ENCODE measurements at places on chromosomes 12 and 14. TPM values are rescaled to one million over a fixed set of nuclear protein-coding genes. Genes with fewer than 3 reads are reported as not detected.
A peak's percentile ranks its signal among the peaks of the same experiment; 100 is the strongest.

The ACOT6 gene
- total RNA-seq, result not detected

GRCh38 chr12:3359478-3359877 lies 131.5 kb upstream of the PRMT8 start:
- no peak for DNase-seq

DNA sequence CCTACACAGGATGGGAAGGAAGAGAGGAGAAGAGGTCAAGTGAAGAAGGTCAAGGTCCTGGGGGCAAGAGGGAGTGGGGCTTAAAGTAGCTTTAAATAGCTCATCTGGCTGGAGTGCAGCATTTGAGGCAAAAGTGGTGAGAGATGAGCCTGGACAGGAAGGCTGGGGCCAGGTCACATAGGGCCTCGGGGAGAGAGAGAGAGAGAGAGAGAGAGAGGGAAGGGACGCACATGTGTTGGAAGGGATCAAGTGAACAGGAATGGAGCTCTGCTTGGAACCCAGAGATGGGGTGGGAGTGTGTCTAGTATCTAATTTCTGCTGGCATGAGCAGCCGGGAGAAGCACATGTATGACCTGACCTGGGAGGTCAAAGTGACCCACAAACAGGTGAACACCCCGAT lies 407.5 kb downstream of the MED13L start:
- no peak for DNase-seq

- DNase-seq, result peak; percentile 30
Observed at GRCh38 chr12:86134561-86134960, 121.6 kb downstream of the MGAT4C start.

The TAS2R9 gene
- not detected for total RNA-seq

- DNase-seq, result peak; percentile 49
Observed at GRCh38 chr12:104358353-104359003, 54.9 kb downstream of the EID3 start.

DNA sequence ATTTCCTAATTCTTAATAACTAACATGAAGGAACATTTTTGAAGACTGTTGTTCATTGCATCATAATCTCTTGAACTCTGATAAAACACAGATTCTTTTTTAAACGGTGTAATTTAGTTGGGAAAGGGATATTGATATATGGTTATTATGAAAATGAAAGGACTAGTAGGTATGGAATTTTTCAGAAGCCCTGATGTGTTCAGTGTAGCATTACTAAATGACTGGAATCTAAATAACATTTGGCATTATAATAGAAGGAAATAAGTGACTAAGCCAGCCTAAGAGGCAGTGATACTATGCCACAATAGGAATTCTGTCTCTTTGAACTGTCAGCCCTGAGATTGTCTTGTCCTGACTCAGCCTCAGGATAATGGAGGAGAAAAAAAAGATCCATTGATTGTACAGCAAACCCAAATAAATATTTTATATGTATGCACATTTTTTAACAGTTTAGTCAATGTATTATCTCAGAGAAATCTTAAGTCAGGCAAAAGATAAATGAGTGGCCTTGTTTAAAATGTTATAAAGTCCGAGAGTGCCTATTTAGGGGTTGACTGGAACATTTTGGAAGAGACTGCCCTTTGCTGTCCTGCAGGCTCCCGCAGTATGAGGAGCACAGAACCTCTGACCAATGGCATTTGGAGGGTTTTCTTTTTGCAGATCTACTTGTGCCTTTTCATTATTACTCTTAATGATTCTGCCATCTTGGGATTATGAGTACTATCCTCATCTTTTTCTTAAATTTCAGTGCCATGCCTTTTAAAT lies 271.2 kb downstream of the EGLN3 start:
- peak; percentile 52 for DNase-seq

- DNase-seq, result no peak
Observed at GRCh38 chr12:106709068-106709511, 65.4 kb upstream of the RIC8B start.

The ZC3H10 gene
- total RNA-seq, result 3.5 TPM

GRCh38 chr12:58844161-58844560 lies 76.1 kb downstream of the LRIG3 start:
- DNase-seq, result peak; percentile 52

DNA sequence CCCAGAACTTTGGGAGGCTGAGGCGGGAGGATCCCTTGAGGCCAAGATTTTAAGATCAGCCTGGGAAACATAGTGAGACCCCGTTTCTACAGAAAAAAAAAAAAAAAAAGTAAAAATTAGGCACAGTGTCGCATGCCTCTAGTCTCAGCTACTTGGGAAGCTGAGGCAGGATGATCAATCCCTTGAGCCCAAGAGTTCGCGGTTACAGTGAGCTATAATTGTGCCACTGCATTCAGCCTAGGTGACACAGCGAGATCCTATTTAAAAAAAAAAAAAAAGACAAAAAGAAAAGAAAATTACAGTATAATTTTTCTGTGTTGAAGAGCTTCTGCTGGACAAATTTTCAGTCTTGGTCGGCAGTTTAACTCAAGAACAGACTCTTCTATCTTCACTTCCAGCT lies 133.9 kb upstream of the FGD4 start:
- DNase-seq, result no peak

GRCh38 chr14:21072781-21073339 lies 2.8 kb downstream of the ARHGEF40 start:
- no peak for DNase-seq

The ANO2 gene
- total RNA-seq, result not detected

DNA sequence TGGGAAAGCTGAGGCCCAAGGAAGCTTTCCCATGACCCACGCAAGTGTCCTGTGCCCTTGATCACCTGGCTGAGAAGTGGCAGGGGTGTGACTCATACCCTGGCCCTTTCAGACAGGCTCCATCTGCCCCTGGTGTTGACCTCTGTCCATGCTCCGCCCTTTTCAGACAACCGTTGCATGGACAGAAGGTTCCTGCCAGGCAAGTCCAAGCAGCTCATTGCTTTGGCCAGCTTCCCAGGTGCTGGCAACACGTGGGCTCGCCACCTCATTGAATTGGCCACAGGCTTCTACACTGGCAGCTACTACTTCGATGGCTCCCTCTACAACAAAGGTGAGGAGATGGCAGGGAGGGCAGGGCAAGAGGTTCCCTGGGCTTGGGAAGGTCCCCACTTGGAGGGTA lies 103.5 kb downstream of the WSCD2 start:
- DNase-seq, result peak; percentile 45

DNA sequence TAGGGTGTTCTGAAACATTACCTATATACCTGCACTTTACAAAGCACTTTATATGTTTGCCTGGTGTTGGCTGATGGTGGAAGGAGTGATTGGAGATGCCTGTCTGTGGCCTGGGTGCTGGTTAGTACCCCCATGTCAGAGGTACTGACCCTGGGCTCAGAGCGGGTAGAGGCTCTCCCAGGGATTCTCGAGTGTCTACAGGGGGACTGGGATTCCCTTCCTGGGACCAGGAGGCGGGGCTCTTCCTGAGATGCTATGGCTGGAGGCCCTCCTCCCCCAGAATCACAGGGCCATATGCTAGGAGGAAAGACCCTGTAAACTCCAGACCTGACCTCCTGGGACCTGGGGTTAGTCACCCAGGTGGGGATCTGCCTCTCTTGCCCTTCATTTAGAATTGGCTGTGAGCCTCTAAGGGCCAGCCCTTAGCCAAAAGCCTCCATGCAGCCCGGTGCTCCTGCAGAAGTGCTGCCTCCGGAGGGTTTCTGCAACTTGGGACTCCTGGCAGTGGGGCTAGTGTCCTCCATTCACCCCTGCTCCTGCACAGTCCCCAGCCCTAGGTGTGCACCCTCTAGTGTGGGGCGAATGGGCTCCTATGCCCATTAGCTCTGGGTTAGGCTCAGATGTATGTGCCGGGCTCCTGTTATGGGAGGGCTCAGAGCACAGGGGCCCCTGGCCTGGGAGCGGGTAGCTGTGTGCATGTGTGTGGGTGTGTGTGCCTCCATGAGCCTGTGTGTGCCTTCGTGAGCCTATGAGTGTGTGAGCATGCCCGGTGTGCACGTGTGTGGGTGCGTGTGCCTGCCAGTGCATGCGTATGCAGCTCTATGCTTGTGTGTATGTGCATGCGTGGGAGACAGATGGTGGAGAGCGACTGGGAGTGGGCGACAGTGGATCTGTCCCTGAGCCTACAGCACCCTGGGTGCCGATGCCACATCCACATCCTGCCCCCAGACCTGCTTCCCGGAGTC lies 36.6 kb downstream of the RTL1 start:
- DNase-seq, result no peak

DNA sequence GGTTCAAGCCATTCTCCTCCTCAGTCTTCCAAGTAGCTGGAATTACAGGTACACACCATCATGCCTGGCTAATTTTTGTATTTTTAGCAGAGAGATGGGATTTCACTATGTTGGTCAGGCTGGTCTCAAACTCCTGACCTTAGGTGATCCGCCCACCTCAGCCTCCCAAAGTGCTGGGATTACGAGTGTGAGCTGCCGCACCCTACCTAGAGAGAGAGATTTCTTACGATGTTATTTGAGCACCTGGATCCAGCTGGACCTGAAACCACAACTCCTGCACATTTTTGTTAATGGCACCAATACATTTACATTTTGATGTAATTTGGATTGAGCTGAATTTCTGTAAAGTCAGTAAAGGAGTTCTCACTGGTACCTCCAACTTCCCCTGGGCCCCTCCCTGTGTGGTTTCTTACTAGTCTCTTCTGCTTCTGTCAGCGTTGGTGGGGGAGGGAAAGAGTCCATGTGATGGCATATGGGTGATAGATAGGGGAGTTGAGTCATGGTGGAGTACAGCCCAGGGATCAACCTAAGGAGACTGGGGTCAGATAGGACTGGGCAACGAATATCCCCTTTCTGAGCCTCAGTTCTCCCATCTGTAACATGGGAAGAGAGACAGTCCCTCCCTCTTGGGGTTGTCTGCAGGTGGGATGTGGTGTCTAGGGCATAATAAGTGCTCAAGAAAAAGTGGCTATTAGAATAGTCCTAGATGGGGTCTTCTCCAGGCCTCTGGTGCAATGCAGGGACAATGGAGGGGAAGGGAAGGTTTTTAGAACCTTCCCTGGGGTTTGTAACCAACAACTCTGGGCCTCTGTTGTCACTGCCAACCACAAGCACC lies 83.3 kb upstream of the MED13L start:
- DNase-seq, result no peak

GRCh38 chr14:99505089-99505488 lies 23.9 kb downstream of the CCNK start:
- DNase-seq, result no peak

DNA sequence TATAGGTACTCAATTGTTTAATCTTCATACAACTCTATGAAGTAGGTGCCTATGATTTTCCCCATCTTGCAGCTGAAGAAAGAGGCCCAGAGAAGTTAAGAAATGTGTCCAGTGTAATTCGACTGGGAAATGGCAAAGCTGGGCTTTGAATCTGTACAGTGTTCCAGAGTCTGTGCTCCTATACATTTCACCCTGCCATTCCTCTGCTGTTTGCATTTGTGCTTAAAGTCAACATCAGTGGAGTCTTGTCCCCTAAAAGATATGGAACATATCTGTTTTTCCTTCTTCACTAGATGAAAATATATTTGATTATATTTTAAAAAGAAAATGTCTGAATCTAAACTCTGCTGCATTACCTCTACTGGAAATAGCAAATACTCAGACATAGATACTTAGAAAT lies 88.6 kb downstream of the SEC23A start:
- no peak for DNase-seq

DNA sequence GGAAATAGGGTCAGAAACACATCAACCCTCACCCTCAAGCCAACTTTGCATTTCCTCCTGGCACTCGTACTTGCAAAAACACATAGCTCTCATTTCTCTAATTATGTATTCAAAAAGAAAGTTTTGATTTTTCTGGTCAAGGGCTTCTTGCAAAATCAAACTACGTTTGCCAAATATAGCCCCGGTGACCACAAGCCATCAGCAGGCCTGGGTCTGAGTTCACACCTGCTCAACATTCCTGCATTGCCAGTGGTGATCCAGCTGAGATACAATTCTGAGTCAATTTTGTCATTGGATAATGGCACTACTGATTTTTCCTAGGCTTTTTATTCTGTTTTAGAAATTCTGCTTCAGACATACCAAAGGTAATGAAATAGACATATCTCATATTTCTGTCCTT lies 10.7 kb upstream of the BHLHE41 start:
- no peak for DNase-seq

DNA sequence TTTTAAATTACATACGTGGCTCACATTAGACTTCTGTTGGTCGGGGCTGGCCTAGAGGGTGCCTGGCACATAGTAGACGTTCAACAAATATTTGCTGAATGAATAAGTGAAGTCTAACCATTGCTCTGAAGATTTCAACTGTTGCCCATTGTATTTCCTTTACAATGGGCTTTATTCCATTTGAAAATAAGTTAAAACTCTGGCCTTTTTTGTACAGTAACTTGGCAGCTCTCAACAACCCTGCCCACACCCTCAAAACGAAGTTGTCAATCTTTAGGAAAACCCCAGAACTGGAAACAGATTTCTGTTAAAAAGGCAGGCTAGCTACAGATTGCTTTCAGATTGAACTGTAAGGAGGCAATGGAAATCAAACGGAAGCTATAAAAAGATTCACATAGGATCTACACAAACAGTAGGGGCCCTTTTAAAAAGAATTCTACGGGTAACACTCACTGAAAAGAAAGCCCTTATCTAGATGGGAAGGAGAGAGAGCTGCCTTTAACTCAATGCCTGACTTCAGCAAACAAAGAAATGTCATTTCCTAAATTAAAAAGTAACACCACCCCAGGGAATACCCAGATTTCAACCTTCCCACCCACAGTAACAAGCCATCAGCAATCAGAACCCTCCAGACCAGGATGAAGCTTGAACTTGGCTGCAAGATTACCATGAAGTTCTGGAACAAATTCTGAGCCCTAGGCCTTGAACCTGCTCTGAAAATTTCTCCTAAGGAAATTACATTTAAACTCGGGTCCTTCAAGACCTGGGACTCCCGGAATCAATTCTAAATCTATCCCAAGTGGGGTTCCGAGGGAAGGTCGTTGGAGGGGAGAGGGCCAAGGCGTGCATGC lies 1.4 kb downstream of the WSB2 start:
- peak; percentile 34 for DNase-seq

The MAX gene
- 42.4 TPM for total RNA-seq

GRCh38 chr14:71932229-71932981 lies at the start of gene RGS6:
TSS of gene RGS6 (plus strand) at chr14:71932429.
- peak; percentile 34 for DNase-seq

DNA sequence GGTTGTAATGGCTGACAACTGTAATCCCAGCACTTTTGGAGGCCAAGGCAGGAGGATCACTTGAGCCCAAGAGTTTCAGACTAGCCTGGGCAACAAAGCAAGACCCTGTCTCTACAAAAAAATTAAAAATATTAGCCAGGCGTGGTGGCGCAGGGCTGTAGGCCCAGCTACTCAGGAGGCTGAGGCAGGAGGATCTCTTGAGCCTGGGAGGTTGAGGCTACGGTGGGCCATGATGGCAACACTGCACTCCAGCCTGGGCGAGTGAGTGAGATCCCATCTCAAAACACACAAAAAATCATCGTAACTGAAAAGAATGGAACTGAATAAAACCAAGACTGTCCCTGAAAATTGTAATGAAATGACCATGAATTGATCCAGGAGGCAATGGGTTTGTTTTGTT lies 6.1 kb downstream of the CAMKK2 start:
- no peak for DNase-seq

DNA sequence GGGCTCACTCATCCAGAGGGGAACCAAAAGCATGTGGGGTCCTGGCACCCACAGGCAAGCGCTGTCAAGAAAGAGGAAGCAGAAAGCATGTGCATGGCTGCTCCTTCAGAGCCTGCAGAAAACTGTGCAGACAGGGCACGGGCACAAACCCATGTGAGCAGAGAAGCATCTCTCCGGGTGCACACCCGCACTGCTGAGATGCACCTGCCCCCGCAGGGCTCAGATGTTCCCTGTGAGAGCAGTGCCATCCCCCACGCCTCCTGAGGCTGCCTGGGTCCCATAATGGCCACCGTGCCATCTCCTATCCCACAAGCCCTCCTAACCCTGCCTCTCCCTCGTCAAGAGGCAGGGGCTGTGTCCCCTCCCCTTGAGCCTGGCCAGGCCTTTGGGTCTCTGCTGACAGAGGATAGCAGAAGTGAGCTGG lies 32.3 kb upstream of the INF2 start:
- no peak for DNase-seq

The KDM2B gene
- 18.7 TPM for total RNA-seq

The PLEKHD1 gene
- 0.26 TPM for total RNA-seq
